ENCODE measurements at places on chromosomes 2 and 18.
A peak's percentile ranks its signal among the peaks of the same experiment; 100 is the strongest.

- DNase-seq, result peak; percentile 28
Observed at GRCh38 chr2:223674998-223675609, 72.9 kb upstream of the SCG2 start.

DNA sequence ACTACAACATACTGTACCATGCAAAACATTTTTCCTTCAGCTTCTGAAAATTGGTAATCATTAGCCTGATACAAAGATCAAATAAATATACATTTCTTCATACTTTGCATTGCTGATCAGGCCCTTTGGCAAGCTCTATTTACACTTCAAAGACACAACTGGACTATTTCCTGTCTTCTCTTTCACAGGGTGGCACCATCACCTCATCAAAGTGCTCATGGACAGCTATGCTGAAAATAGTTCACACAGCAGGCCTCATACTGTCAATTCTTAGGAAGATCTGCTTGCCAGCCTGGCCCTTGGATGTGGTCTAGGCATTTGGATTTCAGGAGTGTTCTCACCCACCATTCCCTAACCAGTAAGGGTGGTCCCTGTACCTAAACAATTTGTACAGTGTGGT lies 33.9 kb downstream of the FBXO15 start:
- DNase-seq, result peak; percentile 1

DNA sequence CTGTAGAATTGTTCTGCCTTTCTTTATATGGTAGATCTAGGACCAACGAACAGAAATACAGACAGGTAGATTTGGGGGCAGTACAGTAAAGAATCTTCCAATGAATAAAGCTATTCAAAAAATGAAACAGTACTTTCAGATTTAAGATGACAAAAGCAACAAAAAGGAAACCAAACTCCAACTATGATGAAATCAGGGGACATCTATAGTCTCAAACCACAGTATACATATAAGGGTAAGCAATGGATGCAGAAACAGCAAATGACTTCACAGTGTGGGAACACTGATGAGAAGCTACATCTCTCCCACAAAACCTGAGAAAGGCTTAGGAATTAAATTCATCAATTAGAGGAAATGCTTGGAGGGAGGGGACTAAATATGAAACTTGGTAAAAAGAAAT lies 202.5 kb downstream of the CTNNA2 start:
- DNase-seq, result no peak

GRCh38 chr2:58834404-58834803 lies 593.3 kb upstream of the FANCL start:
- peak; percentile 66 for DNase-seq

GRCh38 chr18:62339106-62339988 lies 14.2 kb downstream of the TNFRSF11A start:
- no peak for DNase-seq

- no peak for DNase-seq
Observed at GRCh38 chr2:223542501-223542900, 59.7 kb downstream of the SCG2 start.

DNA sequence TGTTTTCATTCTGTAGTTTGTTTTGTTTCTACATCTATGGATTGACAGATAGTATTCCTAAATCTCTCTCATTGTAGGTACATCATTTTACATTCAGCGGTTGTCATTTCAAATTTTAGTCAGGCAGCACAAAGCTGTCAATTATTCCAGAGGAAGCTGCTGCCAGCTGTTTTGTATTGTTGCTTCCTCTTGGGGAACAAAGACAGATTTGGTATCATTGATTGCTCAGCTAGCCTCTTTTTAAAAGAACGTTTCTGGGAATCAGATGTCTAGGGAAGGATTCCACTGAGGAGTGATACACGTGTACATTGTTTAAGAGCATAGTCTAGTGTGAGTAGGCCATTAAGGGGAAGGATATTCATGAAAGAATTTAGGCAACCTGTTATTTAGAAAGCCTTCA lies 145.8 kb downstream of the AGPS start:
- no peak for DNase-seq

GRCh38 chr18:67477522-67477921 lies 39.0 kb downstream of the DSEL start:
- no peak for DNase-seq

DNA sequence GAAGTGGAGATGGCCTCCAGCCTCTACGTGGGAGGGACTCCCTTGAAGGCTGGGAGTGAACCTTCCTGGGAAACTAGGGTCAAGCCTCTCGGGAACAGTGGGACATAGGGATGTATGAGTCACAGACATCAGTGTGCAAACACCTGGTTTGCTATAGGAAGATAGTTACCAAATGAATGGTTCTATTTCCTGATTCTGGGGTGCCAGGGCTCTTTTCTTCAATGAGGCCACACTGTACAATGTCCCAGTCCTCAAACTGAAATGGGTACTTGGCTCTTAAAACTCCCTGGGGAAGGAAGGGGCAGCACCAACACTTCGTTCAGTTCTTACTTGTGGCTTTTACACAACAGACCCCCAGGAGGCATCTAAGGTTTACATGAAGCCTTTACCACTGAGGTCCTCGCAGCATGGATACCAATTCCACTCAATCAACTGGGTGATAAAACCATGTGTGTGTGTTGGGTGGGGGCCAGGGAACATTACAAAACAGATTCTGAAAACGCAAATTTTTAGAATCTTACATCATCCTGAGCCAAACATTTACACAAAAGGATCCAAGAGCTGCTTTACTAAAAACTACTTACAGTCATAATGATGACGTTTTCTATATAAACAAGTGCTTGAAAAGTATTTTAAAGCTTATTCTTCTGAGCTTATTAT lies 10.4 kb downstream of the ERFE start:
- DNase-seq, result peak; percentile 94

DNA sequence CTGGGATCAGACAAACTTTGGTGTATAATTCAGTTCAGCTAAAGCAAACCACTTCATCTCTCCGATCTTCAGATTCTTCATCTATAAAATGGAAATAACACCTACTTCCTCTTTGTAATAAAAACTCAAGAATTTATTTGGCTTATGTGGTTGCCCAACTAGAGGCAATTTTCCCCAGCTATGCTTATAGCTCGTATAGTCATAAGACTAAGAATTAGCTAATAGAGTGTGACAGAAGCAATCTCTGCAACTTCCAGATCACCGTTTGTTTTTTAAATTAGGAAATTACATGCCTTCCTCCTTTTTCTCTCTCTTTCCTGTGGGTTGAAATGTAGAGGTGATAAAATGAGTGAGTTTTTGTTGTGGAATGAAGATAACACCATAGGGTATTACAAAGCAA lies 35.3 kb upstream of the KCNF1 start:
- DNase-seq, result no peak

DNA sequence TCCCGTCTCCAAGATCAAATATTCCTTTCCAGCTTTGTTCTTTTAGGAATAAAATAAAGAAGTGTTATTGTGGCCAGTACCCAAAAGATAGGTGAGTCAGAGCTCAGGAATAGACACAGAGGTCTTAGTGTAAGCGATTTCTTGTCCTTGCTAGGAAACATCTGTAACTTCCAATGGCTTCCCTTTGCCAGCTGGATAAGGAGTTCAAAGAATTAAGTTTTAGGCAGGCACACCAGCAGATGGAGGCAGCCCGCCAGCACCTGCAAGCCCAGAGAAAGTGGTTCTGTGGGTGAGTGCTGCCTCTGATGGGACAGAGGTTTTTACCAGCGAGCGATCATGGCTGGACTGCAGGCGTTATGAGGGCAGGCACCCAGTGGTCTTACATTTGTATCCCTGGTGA lies 125.4 kb downstream of the MGAT5 start:
- peak; percentile 57 for DNase-seq

Data from foreskin fibroblast (primary cell).